ENCODE measurements at places on chromosomes 12 and 14.

DNA sequence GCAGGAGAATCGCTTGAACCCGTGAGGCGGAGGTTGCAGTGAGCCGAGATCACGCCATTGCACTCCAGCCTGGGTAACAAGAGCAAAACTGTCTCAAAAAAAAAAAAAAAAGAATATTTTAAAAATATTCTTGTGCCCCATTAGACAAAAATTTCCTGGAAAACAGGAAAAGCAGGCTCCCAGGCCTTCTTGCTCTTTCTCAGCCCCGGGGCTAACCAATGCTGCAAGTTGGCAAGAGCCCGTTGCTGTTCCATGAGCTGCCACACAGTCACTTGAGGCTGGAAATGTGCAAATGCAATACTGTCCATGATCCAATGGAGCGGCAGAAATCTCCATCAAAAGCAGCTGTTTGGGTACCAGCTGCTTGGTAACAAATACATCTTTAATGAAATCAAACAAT, 994.7 kb downstream of the VRK1 start:
- no peak for DNase-seq

- DNase-seq = no peak
Measured at GRCh38 chr14:72303930-72304329, 371.7 kb downstream of the RGS6 start.

DNA sequence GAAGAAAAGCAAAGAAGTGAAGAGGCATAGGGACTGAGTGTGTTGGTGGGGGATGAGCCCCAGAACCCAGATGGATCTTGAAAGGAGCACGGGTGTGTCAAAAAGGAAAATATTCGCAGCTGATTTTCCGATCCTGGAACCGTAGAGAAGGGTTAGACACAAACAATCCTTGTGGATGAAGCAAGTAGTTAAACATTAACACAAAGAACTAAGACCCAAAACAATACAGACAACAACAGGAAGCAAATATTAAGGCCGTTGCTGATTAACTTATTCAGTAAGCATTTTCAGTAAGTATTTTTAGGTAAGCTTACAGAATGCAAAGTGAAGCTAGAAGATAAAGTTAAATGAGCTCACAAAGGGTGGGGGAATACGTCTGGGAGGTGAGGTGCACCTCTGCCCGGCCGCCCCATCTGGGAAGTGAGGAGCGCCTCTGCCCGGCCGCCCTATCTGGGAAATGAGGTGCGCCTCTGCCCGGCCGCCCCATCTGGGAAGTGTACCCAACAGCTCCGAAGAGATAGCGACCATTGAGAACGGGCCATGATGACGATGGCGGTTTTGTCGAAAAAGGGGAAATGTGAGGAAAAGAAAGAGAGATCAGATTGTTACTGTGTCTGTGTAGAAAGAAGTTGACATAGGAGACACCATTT, 62.8 kb upstream of the PRB2 start:
- no peak for DNase-seq

- DNase-seq = no peak
Measured at GRCh38 chr12:25781232-25781631, 177.2 kb upstream of the RASSF8 start.

DNA sequence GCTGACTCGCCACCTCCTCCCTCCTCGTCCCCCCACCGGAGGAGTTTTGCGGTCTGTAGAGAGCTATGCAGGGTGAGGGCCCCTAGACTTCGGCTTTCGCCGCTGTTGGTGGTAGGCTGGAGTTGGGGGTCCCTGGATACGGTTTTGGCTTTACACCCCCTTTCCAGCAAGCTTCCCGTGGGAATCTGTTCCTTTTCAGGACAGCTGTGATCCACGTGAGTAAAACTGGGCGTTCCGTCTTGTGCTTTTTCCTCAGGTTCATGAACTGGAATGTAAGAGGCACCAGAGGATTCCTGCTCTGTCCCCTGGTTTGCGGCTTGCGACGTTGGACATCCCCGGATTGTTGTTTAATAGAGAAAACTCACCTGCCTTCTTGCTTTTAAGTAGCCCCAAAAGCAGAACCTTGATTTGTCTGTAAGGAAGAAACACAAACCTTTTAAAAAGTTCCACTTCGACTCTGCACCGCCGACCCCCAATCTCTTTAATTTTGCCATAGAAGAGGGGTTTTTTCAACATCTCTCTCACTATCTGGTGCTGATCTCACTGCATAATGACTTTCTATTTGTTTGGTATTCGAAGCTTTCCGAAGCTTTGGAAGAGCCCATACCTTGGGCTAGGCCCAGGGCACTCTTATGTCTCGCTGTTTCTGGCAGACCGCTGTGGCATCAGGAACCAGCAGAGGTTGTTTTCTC, 490 bp downstream of the PRORP start:
- no peak for DNase-seq
